ENCODE measurements at places on chromosomes 5 and 9.

DNA sequence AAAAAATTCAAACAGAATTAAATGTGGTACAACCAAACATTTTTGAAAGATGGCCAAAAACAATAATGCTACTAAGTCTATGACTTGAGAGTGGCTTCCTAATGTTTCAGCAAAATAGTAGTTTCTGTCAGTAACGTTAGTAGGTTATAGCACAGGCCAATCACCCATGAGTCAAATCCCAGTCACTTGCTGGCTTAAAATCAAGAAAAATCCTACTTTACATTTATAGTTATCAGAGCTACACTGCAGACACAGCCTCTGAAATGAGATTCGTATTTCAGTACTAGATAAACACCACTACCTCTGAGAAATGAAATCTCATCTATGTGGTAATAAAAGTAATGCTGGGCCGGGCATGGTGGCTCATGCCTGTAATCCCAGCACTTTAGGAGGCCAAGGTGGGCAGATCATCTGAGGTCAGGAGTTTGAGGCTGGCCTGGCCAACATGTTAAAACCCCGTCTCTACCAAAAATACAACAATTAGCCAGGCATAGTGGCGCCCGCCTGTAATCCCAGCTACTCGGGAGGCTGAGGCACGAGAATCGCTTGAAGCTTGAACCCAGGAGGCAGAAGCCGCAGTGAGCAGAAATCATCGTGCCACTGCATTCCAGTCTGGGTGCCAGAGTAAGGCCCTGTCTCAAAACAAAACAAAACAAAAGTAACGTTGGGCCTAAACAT, 6.1 kb downstream of the ZDHHC21 start:
- DNase-seq: no peak

DNA sequence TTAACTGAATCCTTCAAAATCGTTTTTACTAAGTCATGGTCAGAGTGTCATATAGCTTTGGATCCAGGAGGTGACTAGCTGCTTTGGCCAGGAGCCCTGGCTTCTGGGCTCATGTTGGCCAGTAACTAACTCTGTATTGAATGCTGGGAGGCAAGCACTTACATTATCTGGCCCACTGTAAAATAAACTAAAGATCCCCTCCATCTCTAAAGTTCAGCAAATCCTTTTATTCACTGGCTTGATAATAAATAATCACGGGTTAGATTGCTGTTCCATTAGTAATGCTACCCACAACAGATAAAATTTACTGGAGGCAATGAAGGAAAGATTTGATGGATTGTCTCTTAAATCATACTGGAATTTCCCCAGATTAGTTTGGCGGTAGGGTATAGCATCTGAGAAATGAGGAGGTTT, 382.2 kb upstream of the TLE4 start:
- no peak for DNase-seq

- no peak for DNase-seq
These were observed 165.5 kb upstream of the CD180 start for GRCh38 chr5:67361932-67362729.

DNA sequence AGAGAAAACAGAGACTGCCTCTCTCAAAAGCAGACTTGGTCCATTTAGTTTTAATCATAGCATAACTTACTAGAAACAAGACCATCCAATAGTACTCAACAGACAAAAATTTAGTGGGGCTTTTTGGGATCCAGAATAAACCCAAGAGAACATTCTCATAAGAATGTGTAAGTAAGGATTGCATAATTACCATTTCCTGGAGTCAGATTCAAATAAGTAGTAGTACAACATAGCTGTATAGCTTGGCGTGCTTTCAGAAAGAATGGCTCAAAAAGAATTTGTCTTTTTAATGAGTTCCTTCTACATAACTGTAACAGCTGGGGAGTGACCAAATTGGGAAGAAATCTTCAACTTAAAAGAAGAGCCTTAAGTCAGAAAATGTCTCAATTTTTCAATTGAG, 145.4 kb downstream of the DENND1A start:
- DNase-seq: no peak

GRCh38 chr5:139755892-139756671, 39.5 kb upstream of the PSD2 start:
- no peak for DNase-seq

DNA sequence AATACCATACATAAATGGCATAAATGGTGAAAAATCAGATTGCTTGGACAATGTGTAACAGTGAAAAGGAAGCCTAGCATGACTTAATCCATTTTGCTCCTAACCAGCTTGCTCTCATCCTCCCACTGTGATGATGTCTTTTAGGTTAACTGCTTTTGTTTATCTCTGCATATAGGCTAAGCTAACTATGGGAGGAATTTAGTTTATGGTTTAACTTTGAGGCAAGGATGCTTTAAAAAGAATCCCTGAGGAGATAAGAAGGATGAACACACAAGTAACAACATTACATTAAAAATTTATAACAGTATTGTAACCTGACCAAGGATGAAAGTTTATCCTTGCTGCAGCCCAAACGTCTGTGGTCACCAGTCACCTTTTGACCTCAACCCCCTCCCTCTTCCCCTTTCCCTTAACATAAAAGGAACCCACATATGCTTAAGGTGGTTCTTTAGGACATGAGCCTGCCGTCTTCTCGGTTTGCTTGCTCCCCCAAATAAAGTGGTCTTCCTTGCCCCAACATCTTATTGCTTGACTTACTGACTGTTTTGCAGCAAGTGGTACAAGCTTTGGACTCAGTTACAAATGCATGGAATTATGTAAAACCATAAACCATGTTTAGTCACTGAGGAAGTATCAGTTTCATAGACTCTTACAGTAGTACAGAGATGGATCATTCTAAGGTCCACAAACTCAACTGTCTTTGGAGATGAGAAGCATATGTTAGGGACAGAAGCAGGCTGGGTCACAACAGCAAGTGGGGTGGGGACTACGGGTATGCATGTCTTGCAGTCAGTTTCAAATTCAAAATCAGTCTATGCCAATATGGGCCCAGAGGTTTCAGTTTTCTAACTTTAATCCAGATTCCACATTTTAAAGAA, 31.3 kb downstream of the AGXT2 start:
- DNase-seq: no peak

- DNase-seq: no peak
These were observed 90.6 kb downstream of the PTCD2 start for GRCh38 chr5:72410688-72411295.

- no peak for DNase-seq
These were observed 323.1 kb upstream of the KCNN2 start for GRCh38 chr5:114038756-114039155.

DNA sequence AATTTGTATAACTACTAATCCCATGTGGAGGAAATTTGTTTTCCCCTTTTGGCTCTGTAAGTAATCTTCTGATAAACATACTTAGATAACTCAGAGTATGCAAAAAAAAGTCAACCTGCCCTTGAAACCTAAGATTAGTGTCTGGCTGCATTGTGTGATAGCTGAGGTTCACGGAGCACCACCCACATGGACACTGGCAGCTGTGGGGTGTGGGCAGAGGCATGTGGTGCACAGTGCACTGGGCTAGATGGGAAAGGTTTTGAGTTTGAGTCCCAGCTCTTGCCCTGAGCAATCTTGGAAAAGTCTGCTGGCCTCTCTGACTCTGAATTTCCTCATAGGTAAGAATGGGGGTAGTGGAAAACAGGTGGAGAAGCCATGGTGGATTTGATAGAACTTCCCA, 75.1 kb downstream of the PLCXD3 start:
- no peak for DNase-seq

DNA sequence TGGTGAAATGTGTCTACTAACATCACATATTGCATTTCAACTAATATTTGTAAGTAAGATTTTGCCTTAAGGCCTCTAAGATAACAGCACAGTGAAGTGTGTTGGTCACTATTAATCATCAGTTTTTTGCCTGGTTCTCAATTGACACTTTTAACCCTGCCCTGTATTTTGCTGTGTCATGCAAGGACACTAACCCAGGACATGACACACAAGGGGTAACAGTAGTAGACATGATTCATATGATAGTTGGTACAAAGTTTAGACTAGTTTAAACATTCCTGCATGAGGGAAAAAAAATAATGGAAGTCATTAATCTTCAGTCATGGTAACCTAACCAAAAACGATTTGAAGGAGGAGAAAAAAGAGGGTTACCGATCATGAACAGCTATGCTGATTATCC, 207.0 kb downstream of the DEPDC1B start:
- DNase-seq: no peak

GRCh38 chr9:126371007-126371870, 44.6 kb downstream of the MVB12B start:
- no peak for DNase-seq

DNA sequence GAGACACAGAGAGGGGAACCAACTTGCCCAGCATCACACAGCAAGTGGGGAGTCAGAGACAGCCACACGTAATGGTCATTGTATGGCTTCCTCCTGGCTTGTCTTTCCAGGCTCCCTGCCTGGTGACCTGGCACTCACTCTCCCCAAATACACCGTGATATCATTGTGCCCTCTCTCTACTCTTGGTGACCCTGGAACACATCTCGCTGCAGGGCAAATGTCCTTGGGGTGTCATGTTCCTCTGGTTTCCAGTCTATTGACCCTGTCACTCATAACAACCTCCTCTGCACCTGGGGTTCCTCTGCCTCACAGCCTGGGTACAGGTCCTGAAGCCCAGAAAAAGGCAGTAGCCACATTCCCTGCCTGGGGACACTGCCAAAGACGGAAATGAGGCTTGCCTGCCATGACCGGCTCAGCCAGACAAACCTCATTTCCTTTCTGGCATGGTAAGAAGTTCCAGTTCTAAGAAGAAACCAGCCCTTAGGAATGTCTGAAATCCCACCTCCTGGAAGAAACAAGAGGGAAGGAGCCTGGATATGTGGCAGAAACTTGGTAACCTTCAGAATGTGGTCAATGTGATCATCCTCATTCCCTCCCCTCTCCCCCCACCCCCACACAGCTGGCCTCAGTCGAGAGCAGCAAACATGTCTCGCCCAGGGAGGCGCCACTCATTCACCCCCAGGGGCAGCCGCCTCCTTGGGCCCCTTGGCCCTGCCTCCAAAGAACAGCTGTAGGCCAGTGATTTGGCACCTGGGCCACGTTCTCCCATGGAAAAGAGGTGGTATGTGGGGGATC, 30.6 kb upstream of the SMU1 start:
- DNase-seq: no peak

- DNase-seq: no peak
These were observed 412 bp downstream of the IZUMO3 start for GRCh38 chr9:24545285-24545684.

GRCh38 chr5:157280927-157281326, 15.0 kb downstream of the CYFIP2 start:
- no peak for DNase-seq

GRCh38 chr5:88883836-88884607, 1.0 kb upstream of the MEF2C start:
- no peak for DNase-seq

- no peak for DNase-seq
These were observed 64.8 kb downstream of the DPYSL3 start for GRCh38 chr5:147445090-147445489.

GRCh38 chr5:165805756-165806155, 2300.3 kb downstream of the MAT2B start:
- no peak for DNase-seq

DNA sequence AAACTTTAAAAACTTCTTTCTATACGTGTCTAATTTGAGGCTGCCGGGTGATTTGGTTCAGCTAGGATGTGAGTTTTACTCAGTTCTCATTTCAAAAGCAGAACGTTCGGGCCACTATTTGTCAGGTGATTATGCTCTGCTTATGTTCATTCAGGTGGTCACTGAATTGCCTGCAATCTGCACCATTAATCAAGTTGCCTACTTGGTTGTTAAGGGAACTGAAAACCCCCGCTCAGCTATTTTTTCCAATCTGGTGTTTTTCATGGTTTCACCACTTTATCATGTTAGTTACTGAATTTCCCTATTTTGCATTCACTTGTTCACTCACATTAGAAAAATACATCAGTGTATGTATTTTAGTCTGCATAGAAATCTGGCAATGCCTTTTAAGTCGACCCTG, 523.0 kb downstream of the CSNK1G3 start:
- DNase-seq: no peak

- no peak for DNase-seq
These were observed 76.5 kb downstream of the SH3PXD2B start for GRCh38 chr5:172377856-172378255.

DNA sequence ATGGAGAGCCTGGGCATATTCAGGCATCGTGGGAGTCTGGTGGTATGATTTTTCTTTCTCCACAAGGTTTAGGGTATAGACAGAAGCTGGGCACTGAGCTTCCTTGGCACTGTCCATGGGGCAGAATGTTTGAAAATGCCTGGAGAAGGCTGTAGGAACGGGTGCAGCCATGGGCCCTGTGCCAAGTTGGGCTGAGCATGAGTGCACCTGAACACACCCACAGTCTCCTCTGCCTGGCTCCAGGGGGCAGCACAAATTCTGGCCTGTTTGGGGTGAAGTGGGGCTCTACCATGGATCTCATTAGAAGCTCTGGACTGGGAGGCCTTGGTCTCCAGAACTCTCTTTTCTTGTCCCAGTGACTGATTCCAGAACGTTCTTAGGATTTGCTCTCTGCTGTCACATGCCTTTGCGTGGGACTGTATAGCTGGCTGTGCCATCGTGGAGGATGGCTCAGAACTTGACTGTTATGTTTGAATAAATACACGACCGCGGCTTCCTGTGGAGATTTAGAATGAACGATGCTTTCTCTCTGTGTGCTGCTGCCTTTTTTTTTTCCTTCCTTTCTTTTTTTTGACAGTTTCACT, 229.8 kb downstream of the FANCC start:
- no peak for DNase-seq

DNA sequence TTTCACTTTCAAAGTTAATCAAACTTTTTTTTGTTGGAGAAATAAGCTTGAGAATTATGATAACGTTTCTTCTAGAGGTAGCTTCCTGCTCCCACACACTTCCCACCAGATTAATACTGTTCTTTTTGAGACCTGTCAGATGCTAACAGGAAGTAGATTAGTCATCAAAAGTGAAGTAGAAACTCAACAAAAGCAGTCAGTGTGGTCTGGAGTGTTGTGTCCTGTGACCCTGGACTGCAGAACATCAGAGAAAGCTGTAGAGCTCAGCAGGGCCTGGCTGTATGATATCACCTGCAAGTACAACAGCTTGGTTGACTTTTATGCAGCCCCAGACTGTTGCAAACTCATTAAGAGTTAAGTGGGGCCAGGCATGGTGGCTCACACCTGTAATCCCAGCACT, 495.7 kb upstream of the CYLC2 start:
- DNase-seq: no peak

- no peak for DNase-seq
These were observed 52.7 kb upstream of the ARL15 start for GRCh38 chr5:54362992-54363625.
